ENCODE measurements at places on chromosomes 6 and 20. TPM values are rescaled to one million over a fixed set of nuclear protein-coding genes. Genes with fewer than 3 reads are reported as not detected.

The SGK2 gene
- 0.48 TPM for total RNA-seq

The KCNK5 gene
- total RNA-seq = 0.34 TPM

The LY6G6C gene
- total RNA-seq = not detected

The HLA-DPA1 gene
- total RNA-seq = 115 TPM

The STMN3 gene
- total RNA-seq = 111 TPM

The HSPA1L gene
- total RNA-seq = 5.5 TPM

The RBM39 gene
- 699 TPM for total RNA-seq

The HFE gene
- total RNA-seq = 1.5 TPM

The WFDC2 gene
- total RNA-seq = not detected

The SNAP25 gene
- 0.39 TPM for total RNA-seq

The HLA-DQA1 gene
- 34.0 TPM for total RNA-seq

The OPRM1 gene
- not detected for total RNA-seq

DNA sequence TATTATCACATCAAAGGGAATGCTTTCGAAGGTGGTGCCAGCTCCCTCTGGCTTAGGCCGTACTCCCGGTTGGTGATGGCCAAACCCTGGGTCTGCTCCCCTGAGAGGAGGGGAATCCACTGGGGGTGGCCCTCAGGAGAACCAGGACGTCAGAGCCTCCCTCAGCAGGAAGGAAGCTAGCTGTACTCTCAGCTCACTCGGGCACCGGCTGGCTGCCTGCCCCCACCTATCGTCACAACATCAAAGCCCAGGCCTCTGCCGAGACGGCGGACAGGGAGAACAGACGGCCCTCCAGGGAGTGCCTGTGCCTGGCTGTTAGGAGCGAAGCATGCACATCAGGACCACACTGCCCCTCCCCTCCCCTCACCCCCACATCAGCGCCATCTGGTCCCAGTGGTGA, 9.2 kb upstream of the PGC start:
- DNase-seq = no peak

- DNase-seq = peak; percentile 32
These were observed 1.3 kb upstream of the LRRC1 start for GRCh38 chr6:53793318-53794136.

DNA sequence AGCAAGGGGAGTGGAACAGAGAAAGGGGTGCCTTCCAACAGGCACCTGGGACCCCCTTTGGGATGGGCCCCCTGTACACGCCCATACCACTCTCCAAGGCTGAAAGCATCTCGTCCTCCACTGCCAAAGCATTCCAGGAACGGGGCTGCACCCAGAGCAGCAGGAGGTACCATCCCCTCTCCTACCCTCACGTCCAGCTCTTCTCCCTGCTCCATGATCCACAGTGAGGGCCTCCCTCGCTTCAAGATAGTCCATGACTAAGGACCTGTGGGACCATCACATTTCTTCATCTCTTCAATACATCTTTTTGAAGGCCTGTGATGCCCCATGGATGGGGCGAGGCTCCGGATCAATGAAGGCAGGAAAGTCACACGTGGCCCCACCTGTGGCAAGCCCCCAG, 209.9 kb downstream of the ANKRD60 start:
- no peak for DNase-seq

DNA sequence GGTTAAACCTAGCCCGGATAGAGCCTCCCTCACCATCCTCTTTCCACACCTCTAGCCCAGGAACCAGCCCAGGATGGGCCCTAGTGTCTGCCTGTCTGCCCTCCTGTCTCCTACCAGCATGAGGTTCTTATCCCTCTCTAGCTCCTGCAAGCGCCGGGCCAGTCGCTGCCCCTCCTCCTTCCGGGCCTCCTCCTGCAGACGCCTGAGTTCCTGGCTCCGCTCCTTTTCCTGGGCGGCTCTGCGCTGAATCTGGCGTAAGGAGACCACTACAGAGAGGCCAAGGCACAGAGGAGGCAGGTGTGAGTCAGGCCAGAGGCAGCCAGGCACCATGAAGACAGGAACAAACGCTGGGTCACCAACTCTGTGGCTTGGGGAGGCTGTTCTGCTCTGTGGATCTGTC, 4.3 kb upstream of the PSORS1C2 start:
- no peak for DNase-seq

- peak; percentile 52 for DNase-seq
These were observed 47.1 kb downstream of the IGF2R start for GRCh38 chr6:160015778-160016684.

GRCh38 chr20:4150070-4150441, 134.7 kb upstream of the RNF24 start:
- no peak for DNase-seq

GRCh38 chr6:103820148-103820547, 1039.6 kb downstream of the HACE1 start:
- DNase-seq = no peak

GRCh38 chr6:37459981-37460800, 27.2 kb downstream of the CMTR1 start:
- no peak for DNase-seq

DNA sequence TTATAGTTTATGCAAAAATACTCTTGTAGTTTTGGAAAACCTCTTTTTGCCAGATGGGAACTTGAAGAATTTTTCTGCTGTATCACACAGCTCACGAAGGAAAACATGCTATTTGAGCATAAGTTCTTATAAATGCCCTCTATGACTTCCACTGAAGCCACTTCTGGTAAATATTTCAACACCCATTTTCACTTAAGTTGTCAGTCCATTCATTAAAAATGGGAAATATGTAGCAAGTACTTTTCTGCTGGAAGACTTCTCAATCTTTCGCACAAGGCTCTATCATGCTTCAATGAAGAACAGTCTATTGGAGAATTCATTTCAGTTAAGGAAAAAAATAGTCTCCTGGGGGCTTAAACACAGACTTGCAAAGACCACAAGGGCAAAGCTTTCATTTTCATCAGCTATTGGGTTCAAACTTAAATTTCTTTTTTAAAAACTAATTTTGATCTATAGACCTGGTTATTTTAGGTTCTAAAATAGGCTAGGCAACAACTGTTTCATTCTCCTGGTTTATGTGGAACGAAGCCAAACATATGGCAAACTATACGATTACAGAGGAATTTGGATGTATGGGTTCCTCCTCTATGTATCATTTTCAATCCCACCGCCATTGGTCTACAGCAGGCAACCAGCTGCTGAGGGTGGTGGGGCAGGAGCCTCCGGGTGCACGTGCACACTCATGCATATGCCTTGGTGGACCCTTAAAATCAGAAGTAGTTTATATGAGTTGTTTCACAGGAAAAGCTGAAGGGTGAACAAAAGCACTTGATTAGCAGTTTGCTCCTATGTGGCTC, 38.7 kb downstream of the LAMA4 start:
- DNase-seq = no peak

DNA sequence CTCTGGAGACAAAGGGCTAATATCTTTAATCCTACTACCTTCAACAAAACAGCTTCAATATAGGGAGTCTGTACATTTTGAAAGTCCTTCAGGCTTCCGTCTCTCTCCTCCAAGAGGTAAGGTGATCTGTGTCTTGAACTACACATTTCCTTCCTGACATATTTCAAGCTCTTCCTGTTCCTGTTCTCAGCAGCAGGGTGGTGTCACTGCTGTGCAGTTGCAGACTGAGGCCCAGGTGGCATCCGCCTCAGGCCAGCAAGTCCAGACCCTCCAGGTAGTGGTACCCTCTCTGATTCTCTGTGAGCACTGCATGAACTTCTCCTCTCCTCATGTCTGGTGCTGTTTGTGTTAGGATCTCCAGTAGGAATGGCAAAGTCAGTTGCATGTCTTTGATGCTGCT, 7.8 kb downstream of the NFYA start:
- DNase-seq = no peak

DNA sequence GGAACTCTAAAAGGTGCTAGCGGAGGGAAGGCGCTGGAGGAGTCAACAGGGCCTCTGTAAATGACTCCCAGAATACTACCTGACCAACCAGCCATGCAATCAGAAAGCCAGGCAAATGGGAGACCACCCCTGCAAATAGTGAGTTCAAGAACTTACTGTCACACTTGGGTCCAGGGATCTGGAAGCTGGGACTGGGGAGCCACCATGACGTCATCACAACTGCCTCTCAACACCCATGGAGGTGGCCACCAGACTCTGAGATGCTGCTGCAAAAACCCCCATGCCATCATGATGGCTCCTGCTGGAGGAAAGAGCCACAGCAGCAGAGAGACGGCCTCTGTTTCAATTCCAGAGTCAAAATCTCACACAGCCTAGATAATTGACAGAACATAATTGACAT, 8.5 kb upstream of the PDYN start:
- no peak for DNase-seq

DNA sequence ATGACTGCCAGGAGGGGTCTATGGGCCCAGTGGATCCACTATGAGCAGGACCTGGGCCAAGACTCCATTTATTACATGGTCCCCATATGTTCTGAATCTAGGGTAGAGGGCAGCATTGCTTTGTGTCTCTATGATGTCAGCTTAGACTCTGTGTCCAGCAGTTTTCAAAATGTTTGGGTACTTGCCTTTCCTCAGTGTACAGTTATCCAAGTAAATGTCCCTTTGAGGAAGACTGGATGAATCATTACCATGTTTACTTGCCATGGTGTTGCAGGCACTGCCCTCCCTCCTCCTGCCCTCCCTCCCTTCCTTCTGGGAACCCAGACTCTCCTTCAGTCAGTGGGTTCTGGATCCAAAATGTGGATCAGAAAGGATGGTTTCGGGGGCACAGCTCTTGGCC, 108.6 kb downstream of the NRN1 start:
- DNase-seq = no peak

- DNase-seq = no peak
These were observed 568 bp downstream of the PREP start for GRCh38 chr6:105402090-105402938.

DNA sequence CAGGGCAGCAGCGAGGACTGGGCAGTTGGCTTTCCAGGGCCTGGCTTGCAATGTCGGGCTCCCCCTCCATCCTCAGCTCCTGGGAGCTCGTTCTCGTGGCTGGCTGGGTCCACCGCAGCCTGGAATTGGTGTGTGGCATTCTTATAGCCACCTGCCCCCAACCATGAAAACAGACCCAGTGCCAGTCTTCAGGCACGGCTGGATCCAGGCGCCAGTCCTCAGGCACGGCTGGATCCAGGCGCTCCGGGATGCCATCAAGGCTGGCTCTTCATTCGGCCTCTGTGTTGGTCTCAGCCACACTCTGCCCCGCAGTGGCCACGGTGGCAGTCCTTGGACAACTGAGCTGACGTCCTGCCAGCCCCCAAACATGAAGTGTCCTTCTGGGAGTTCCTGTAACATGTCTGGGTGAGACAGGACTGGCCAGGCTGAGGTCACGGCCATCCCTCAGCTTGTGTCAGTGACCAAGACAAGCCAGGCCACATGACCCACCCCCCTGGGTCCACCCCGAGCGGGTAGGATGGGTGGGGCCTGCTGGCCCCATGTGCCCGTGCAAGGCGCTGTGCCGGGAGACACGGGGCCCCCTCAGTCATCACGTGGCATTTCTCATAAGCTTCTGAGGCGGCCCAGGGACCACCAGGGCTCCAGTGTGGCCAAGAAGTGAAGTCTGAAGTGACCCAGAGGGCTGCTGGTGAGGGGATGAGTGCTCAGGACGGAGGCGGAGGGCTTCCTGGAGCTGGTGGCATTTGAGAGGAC, 99.0 kb downstream of the TAF4 start:
- DNase-seq = no peak

GRCh38 chr6:9583753-9584352, 831.0 kb downstream of the TFAP2A start:
- no peak for DNase-seq

GRCh38 chr6:15368873-15369272, 123.0 kb downstream of the JARID2 start:
- DNase-seq = no peak

GRCh38 chr20:14375416-14375985, 38.1 kb upstream of the FLRT3 start:
- no peak for DNase-seq

- no peak for DNase-seq
These were observed 22.2 kb downstream of the KHDC1L start for GRCh38 chr6:73203098-73203497.

- no peak for DNase-seq
These were observed 172.4 kb downstream of the MMS22L start for GRCh38 chr6:97110626-97111025.
